ENCODE measurements at places on chromosomes 1 and 21. TPM values are rescaled to one million over a fixed set of nuclear protein-coding genes. Genes with fewer than 3 reads are reported as not detected.

GRCh38 chr1:114156538-114157274, 3.0 kb upstream of the SYT6 start:
- H3K4me3 ChIP-seq, result no peak overlapping the region
- H3K4me1 ChIP-seq, result peaks cover 11% of the 10 kb centered on the region
- DNase-seq, result no peak

OR6N2 gene
- total RNA-seq, result not detected

DNA sequence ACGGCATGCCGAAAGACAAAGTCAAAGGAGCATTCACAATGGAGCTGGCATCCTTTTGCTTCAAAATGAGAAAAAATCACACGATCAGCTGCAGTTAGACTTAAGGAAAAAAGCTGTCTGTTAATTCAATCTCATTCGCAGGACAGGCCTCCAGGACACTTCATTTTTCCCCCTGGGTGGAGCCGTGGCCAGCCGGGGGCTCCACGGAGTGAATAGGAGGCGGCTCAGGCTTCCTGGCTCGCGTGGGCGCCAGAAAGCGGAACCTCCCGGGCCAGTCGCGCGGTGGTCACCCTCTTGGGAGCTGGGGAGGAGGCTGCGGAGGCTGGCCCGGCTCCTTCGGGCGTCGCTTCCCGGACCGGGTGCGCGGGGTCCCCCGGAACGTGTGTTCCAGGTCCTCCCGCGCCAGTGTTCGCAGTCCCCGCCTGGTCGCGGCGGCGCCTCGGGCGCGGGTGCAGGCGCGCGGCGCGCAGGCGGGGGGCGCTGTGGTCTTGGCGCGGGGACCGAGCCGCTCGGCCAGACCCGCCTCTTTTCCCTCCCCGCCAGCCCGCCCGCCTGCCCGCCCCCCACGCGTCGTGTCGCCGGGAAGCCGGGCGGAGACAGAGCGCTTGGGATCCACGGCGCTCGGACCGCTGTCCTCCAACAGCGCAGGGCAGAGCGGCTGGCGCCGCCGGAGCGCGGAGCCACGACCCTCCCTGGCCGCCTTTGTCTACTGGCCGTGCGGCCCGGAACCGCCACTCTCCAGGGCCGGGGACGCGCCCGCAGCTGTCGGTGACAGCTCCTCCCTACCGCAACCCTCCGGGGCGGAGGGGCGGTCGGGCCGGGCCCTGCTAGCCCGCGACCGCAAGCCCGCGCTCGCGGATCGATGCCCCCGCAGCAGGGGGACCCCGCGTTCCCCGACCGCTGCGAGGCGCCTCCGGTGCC, at the start of gene RHOU:
Gene RHOU, plus strand, starts transcription at position 599 of the 921 bp plus-strand sequence. Its CDS starts 264 bp downstream, at position 863.
- H3K27me3 ChIP-seq, result peaks cover 33% of the 10 kb centered on the region
- peak within 1 kb of the TSS; percentile 92 for H3K4me3 ChIP-seq
- peaks cover 32% of the 10 kb centered on the region for H3K4me1 ChIP-seq
- peak; percentile 73 for DNase-seq
- peak within 1 kb of the TSS; percentile 55 for H3K27ac ChIP-seq
- H3K36me3 ChIP-seq, result peaks cover 6% of the 10 kb centered on the region

SEMA6C gene
- total RNA-seq, result 30.7 TPM

- H3K4me1 ChIP-seq, result no peaks in the 10 kb centered on the region
- H3K4me3 ChIP-seq, result no peak overlapping the region
- no peaks in the 10 kb centered on the region for H3K36me3 ChIP-seq
Measured at GRCh38 chr1:236316437-236316836, 34.7 kb upstream of the ERO1B start.

GRCh38 chr1:207987164-207987563, 76.2 kb upstream of the CD34 start:
- no peak for DNase-seq
- H3K4me3 ChIP-seq, result no peak overlapping the region
- no peaks in the 10 kb centered on the region for H3K36me3 ChIP-seq
- no peaks in the 10 kb centered on the region for H3K4me1 ChIP-seq
- peaks cover 2% of the 10 kb centered on the region for H3K27me3 ChIP-seq

CD101 gene
- total RNA-seq, result 4.3 TPM

CFHR3 gene
- 0.86 TPM for total RNA-seq

GRIK3 gene
- total RNA-seq, result 2.4 TPM

SNAP47 gene
- 45.3 TPM for total RNA-seq

GRCh38 chr1:7852804-7853683, at the start of gene UTS2:
Gene UTS2, minus strand, starts transcription at chr1:7853065. Its CDS starts 62 bp downstream, at chr1:7853003.
- no peak within 1 kb of the TSS for H3K27ac ChIP-seq
- no peak within 1 kb of the TSS for H3K4me3 ChIP-seq
- DNase-seq, result no peak
- H3K4me1 ChIP-seq, result no peaks in the 10 kb centered on the region

DNA sequence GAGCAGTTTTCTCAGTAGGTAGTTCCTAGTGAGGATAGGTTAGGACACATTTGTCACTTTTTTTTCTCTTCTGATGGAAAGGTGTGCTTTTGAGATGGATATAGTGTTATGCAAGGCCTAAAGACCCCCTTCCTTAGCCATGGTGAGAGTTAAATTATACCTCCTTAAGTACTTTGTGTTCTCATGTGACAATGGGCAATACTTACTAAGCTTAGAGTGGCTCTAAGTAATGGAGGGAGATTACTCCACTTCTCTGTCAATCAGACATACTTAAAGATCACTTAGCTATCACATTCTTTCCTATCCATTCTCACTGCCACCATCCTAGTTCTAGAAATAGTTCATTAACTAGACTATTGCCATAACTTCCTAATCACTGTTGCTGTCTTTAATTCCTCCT, 265.6 kb downstream of the PBX1 start:
- H3K36me3 ChIP-seq, result peaks cover 42% of the 10 kb centered on the region
- no peak for DNase-seq
- H3K4me1 ChIP-seq, result peaks cover 4% of the 10 kb centered on the region
- H3K4me3 ChIP-seq, result no peak overlapping the region
- no peaks in the 10 kb centered on the region for H3K27me3 ChIP-seq

- peaks cover 12% of the 10 kb centered on the region for H3K4me1 ChIP-seq
- H3K4me3 ChIP-seq, result peak within 1 kb of the TSS; percentile 79
- H3K36me3 ChIP-seq, result no peaks in the 10 kb centered on the region
- peaks cover 28% of the 10 kb centered on the region for H3K27me3 ChIP-seq
- H3K27ac ChIP-seq, result no peak within 1 kb of the TSS
- DNase-seq, result peak; percentile 89
Measured at GRCh38 chr1:44842862-44843655, at the start of gene PTCH2. Gene PTCH2, minus strand, starts transcription at chr1:44843253. Its CDS starts 321 bp downstream, at chr1:44842932.

MCOLN3 gene
- not detected for total RNA-seq

DNA sequence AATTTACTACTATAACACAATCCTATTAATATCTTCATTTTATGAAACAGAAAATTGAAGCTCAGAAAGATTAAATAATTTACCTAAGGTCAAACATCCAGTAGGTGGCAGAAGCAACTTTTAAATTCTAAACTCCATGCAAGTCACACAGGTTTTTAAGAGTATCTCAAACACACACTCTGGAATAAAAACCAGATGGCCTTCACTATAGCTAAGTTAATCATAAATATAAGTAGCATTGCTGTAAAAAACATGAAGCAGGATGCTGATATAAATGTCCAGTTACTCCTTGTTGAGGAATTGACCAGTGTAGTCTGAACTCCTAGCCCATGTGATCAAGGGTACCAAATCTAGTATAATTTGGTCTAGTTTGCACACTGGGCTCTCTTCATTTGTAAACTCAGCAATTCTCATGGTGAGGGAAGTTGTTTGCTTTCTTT, 9.4 kb upstream of the FMO3 start:
- DNase-seq, result no peak
- H3K36me3 ChIP-seq, result no peaks in the 10 kb centered on the region
- H3K4me3 ChIP-seq, result no peak overlapping the region
- H3K27me3 ChIP-seq, result no peaks in the 10 kb centered on the region
- no peaks in the 10 kb centered on the region for H3K4me1 ChIP-seq

MFAP2 gene
- 81.6 TPM for total RNA-seq

ERVH48-1 gene
- total RNA-seq, result not detected

GRCh38 chr1:14220324-14220723, 378.2 kb upstream of the KAZN start:
- H3K36me3 ChIP-seq, result peaks cover 6% of the 10 kb centered on the region
- DNase-seq, result no peak
- H3K27ac ChIP-seq, result no peak overlapping the region
- H3K4me3 ChIP-seq, result no peak overlapping the region
- no peaks in the 10 kb centered on the region for H3K4me1 ChIP-seq
- peaks cover 9% of the 10 kb centered on the region for H3K27me3 ChIP-seq

GRCh38 chr21:34730756-34731445, 62.1 kb downstream of the CLIC6 start:
- no peak overlapping the region for H3K27ac ChIP-seq
- peaks cover 4% of the 10 kb centered on the region for H3K27me3 ChIP-seq
- H3K36me3 ChIP-seq, result no peaks in the 10 kb centered on the region

DNA sequence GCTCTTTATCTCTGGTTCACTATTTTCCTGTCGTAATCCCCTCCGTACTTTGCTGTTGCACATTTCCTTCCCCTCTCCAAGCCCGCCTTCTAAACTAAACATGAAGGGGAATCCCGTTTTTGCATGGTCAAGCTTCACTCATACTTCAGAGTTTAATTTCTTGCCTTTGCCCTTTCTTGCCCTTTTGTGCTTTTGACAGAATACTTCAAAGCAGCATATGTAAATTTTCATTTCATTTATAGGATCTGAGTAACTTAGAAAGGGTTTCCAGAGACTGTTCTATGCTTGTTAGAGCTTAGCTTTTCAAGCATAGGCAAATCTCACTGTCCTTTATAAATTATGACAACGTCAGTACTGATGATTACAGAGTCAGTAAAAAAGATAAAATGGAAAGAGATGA, 27.7 kb downstream of the SPATA45 start:
- H3K4me1 ChIP-seq, result peaks cover 9% of the 10 kb centered on the region
- H3K27ac ChIP-seq, result no peak overlapping the region
- no peak for DNase-seq
- no peak overlapping the region for H3K4me3 ChIP-seq
- H3K27me3 ChIP-seq, result no peaks in the 10 kb centered on the region

AUNIP gene
- total RNA-seq, result 13.6 TPM

PHLDA3 gene
- total RNA-seq, result 10.7 TPM

DNA sequence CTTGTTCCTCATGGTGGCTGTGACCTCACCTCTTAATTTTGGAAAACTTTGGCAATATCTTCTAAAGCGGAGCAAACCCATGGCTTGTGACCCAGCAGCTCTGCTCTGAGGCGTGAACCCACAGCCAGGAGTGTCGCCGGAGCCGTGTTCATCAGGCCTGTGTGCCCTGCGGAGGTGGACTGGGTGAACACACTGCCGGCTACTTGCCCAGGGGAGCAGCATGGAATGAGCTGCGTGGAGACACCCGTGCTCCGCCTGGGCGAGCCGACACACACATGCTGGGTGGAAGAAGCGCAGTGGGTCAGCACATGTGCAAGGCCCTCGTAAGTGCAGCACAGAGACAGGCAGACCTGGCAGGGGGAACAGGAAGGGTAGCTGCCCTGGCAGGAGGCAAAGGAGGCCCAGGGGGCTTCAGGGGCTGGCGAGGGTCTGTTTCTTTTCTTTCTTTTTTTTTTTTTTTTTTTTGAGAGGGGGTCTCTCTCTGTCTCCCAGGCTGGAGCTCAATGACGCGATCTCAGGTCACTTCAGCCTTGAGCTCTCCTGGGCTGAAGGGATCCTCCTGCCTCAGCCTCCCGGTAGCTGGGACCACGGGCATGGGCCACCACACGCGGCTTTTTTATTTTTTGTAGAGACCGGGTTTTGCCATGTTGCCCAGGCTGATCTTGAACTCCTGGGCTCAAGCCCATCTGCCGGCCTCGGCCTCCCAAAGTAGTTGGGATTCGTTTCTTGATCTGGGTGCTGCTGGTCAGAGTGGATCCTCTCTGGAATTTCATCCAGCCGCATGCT, 41.8 kb downstream of the AGPAT3 start:
- no peak for DNase-seq
- H3K36me3 ChIP-seq, result peaks cover 5% of the 10 kb centered on the region
- H3K27ac ChIP-seq, result no peak overlapping the region

DNA sequence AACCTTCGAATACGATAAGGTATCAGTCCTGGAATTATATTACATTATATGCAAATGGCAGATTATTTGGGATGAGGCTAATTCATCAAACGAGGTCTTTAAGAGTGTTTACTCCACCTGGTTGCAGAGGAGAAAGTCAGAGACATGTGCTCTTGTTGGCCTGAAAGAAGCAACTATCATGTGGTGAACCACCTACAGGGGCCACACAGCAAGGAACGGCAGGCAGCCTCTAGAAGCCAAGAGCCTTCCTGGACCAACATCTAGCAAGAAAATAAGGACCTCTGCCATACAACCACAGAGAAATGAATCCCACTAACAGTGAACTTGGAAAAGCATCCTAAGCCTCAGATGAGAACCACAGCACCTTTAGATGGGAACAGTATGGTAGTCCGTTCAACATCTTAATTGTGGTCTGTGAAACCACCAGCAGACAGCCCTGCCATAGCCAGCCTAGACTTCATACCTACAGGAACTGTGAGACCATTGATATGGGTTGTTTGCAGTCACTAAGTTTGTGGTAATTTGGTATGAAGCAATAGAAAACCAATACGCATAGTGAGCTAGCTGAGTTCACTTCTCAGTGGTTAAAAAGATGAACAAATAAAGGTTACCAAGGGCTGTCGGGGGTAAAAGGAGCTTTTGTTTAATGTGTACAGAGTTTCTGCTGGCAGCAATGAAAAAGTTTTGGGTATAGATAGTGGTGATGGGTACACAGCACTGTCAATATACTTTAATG, 345.7 kb upstream of the RUNX1 start:
- no peak for DNase-seq
- no peak overlapping the region for H3K4me3 ChIP-seq
- H3K36me3 ChIP-seq, result no peaks in the 10 kb centered on the region
- no peaks in the 10 kb centered on the region for H3K4me1 ChIP-seq

- H3K4me1 ChIP-seq, result peaks cover 4% of the 10 kb centered on the region
- H3K27me3 ChIP-seq, result no peaks in the 10 kb centered on the region
- no peak overlapping the region for H3K27ac ChIP-seq
- DNase-seq, result no peak
- H3K4me3 ChIP-seq, result no peak overlapping the region
Measured at GRCh38 chr1:3495776-3496745, 41.6 kb downstream of the ARHGEF16 start.

- H3K4me1 ChIP-seq, result peaks cover 12% of the 10 kb centered on the region
- no peak for DNase-seq
- no peaks in the 10 kb centered on the region for H3K36me3 ChIP-seq
- H3K4me3 ChIP-seq, result no peak overlapping the region
Measured at GRCh38 chr1:239893127-239893731, 198.5 kb upstream of the FMN2 start.

DNA sequence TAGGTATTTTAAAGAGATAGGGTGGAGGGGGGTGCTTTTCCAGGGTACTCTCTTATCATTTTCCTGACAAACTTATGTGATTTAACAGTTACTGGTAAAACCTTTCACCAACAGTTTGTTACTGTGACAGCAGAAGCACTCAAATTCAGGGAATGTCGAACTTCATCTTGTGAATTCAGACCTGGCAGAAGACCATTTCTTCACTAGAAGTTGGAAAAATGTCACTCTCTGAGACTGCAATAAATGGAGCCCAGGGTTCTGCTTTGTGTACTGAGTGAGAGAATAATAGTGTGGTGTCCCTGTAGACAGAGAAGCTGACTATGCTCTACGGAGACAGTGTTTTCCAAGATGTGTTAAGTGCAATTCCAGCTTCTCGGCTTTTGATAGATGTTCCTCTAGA, 200.2 kb downstream of the ST6GALNAC3 start:
- H3K4me1 ChIP-seq, result peaks cover 14% of the 10 kb centered on the region
- no peaks in the 10 kb centered on the region for H3K27me3 ChIP-seq
- no peaks in the 10 kb centered on the region for H3K36me3 ChIP-seq
- DNase-seq, result no peak
- no peak overlapping the region for H3K27ac ChIP-seq

CD5L gene
- not detected for total RNA-seq

GRCh38 chr1:64809309-64809708, 64.4 kb downstream of the RAVER2 start:
- H3K27me3 ChIP-seq, result no peaks in the 10 kb centered on the region
- H3K4me1 ChIP-seq, result no peaks in the 10 kb centered on the region
- no peak overlapping the region for H3K27ac ChIP-seq
- no peak for DNase-seq
- peaks cover 6% of the 10 kb centered on the region for H3K36me3 ChIP-seq
